ENCODE measurements at places on chromosomes 16 and 17.

- no peak for DNase-seq
Observed at GRCh38 chr16:67177743-67178699, 5.7 kb downstream of the MATCAP1 start.

DNA sequence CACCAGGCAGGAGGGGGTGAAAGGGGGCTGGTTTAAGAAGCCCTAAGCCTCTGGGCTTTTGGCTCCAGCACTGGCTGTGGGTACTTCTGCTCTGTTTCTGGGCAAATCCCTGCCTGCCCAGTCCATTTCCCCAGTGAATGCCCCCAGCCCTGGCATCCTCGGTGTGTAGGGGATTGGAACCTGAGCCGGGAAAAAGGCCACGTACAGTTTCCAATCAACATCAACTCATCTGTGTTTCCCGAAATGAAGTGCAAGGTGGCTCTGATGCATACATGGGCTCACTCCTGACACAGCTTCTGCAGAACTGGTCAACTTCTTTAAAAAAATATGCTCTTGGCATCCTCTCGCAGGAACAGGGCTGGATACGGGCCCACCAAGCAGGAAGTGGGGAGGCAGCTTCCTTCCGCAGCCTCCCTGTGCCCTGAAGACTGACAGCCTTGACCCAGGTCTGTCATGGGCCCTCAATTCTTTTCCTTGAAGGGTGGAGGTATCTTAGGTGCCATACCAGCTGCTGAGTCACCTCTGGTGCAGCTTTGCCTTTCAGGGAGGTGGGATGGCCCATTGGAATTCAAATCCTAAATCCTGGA, 73.3 kb downstream of the N4BP1 start:
- no peak for DNase-seq

DNA sequence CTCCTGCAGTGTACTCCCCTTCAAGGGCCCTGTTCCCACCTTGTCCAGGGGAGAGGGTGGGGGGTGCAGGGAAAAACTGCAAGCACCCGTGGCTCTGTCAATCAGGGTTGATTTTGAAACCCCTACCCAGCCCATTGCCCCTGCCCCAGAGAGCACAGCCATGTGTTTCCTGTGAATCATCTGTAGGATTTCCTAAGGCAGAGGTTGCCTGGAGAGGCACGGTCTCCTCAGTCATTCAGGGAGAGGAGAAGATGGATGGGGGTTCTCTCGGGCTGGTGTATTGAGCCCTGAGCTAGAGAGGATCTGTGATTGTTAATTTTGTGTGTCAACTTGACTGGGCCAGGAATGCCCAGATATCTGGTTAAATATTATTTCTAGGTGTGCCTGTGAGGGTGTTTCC, 3.5 kb upstream of the AGRP start:
- no peak for DNase-seq

DNA sequence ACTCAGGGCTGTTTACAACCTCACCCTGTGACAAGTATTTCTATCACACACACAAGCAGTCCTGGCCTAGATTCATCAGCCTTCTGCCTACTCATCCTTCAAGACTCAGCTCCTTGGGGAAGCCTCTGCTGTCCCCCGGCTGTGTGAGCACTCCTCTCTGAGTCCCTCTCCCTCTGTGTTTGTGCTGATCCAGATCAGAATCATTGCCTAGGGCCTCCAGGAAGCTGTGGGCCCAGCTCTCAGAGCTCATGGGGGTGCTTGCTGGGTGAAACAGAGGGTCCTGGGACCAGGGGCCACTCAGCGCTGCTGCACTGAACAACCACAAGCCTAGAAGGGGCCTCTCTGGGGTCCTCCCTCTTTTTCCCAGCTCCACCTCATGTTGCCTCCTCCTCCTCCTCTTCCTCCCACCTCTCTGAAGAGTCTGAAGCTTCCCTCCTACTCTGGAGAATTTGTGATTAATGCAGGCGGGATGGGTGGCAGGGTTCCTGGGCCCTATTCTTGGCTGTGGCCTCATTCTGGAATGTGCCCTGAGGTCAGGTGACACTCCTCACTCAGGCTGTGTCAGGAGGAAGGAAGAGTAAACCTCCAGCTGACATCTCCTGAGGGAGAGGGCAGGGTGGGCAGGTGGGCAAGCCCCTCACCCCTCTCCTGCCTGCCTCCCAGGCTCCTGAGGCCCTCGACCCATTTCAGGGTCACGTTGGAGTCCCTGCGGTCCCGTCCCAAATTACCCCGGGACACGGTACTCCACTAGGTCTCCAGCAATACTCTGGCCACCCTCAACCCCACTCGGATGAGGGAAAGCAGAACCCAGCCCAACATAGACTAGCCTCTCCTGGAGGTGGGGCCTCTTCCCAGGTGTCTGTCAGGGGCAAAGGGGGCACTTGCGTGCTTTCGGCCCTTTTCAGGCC, 10.1 kb downstream of the WFIKKN2 start:
- DNase-seq = no peak

GRCh38 chr17:3754458-3755334, 31.0 kb downstream of the HASPIN start:
- DNase-seq = no peak

DNA sequence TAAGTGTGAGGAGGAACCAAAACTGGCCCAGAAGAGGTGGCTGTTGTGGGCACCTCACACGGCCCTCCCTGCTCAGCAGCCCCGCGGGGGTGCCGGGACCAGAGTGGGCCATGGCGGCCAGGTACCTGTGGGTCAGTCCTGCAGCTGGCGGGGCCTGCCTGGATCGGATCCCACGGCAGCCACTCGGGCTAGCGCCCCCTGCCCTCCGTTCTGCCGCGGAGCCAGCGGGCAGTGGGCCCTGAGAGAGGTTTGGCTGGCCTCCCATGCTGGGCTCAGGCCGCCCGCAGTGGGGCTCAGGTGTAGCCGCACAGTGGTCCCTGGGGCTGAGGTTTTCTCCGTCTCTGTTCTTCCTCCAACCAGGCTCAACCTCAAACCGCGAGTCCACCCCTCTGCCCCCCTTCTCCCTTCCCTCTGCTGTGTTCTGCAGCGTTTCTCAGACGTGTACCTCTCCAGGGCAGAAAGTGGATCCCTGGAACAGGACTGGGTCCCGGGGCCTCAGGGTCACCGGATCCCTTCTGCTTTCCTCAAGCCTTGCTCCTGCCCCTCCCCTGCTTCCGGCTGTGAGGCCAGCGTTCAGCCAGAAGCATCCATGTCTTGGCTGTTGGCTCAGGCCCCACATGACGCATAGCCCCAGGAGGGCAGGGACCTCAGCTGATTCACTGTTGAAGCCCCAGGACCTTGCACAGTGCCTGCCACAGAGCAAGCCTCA, 28.6 kb upstream of the ITGA3 start:
- no peak for DNase-seq

DNA sequence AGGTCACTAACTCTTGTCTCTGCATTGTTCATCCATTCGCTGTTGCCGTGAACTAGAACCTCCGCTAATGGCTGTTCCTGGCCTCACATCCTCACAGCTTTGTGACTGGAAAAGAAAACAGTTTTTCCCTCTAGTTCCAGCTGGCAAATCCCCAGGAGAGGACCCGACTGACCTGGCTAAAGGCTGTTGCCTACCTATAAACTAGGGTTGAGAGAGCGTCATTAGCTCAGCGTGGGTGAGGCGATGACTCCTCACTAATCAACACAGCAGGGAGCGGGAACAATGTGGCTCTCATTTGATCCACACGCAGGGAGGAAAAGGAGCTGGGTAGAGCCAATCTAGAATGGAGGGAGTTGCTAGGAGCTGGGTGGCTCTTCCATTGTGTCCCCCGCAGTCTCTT, 282.1 kb upstream of the IRX5 start:
- DNase-seq = no peak

- DNase-seq = no peak
Observed at GRCh38 chr16:87604634-87605111, 2.4 kb downstream of the JPH3 start.

Measured in fibroblast of skin of left biceps (primary cell).